ENCODE measurements at places on chromosomes 7 and 10. TPM values are rescaled to one million over a fixed set of nuclear protein-coding genes. Genes with fewer than 3 reads are reported as not detected.
A peak's percentile ranks its signal among the peaks of the same experiment; 100 is the strongest.

Gene VENTX
- 3.4 TPM for total RNA-seq

Gene ITGA8
- total RNA-seq: 33.9 TPM

Gene ASZ1
- not detected for total RNA-seq

DNA sequence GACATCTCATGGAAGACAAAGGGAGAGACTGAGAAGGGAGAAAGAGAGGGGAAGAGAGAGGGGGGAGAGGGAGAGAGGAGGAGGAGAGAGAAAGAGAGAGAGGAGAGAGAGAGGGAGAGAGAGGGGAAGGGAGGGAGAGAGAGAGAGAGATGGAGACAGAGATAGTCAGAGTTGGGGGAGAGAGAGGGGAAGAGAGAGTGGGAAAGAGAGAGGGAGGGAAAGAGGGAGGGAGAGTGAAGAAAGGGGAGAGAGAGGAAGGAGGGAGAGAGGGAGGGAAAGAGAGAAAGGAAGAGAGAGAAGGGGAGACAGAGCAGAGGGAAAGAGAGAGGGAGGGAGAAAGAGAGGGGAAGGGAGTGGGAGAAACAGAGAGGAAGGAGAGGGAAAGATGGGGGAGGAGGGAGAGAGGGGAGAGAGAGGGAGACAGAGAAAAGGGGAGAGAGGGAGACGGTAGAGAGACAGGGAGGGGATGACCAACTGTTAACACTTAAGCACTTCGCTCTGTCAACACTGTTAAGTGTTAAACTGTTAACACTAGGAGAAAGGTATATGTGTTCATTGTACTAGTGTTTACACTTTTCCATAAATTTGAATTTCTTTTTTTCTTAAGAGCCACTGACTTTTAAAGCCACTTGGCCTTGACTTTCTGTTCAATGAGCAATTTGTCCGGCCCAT lies 21.8 kb upstream of the SDK1 start:
- no peak for DNase-seq
- H3K4me1 ChIP-seq: no peaks in the 10 kb centered on the region
- no peaks in the 10 kb centered on the region for H3K27me3 ChIP-seq
- H3K4me3 ChIP-seq: no peak overlapping the region
- H3K36me3 ChIP-seq: no peaks in the 10 kb centered on the region

Gene AVPI1
- total RNA-seq: 20.5 TPM

Gene PTPN20
- total RNA-seq: 2.6 TPM

Gene CYP3A4
- total RNA-seq: not detected

DNA sequence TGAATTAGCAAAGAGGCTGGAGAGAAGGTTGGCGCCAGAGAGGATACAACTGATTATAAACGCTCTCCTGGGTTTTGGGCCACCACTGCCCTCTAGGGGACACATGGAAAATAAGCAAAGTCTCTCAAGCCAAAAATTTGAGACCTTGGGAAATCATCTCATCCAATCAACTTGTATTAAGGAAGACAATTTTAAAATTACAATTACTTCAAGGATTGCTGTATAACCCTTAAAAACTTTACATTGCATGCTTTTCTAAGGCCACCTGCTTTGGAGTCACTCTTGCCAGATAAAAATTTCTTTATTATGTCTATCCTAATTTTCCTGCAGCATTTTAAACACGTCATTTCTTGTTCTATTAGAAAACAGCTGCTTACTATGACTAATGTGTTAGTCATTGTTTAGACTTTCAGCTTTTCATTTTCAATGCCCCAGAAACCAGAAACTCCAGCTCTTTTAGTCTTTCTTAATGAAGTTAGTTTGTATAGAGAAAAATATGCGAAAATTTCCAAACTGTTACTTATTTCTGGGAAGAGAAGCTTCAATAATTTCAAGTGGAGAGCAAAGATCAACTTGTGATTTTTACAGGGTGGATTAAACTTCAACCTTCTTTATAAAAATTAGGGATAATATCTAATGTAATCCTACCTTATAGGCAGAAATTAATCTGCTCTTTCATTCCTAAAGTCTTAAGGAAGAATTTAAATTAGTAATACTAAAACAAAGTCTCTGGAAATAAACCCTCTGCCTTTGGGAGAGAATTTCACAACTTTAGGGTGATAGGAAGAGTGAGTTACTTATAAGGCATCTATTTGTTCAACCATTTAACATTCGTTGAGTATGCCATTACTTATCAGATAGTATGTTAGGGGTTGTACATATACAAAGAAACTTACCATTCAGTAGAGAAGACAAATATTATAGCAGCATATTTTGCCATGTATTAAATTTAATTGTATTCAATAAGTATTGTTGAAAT lies 20.6 kb upstream of the RHOBTB1 start:
- H3K27me3 ChIP-seq: no peaks in the 10 kb centered on the region
- no peak for DNase-seq
- H3K36me3 ChIP-seq: no peaks in the 10 kb centered on the region
- peak overlapping the region; percentile 38 for H3K27ac ChIP-seq

GRCh38 chr7:155482511-155483183 lies 24.7 kb downstream of the EN2 start:
- no peak for DNase-seq
- peaks cover 51% of the 10 kb centered on the region for H3K27me3 ChIP-seq
- H3K36me3 ChIP-seq: no peaks in the 10 kb centered on the region
- H3K4me3 ChIP-seq: no peak overlapping the region

Gene ARMC3
- total RNA-seq: not detected

Gene CUL1
- 44.4 TPM for total RNA-seq

DNA sequence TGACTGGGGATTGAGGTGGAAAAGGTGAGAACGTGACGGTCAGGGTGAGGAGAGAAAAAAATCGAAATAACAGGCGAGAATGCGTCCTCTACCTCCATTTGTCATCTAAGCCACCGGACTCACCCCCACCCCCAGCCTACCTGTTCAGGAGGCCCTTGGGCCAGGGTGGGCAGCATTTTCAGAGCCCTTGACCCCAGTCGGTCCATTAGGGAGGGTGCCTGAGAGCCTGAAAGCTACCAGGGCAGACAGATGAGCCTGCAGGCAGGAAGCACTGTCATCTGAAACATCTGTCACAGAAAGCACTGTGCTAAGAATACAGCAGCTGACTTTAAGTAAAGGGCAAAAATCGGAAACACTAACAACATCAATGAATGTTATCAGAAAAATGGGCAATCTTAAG lies 47.0 kb downstream of the MAD1L1 start:
- H3K27me3 ChIP-seq: no peaks in the 10 kb centered on the region
- H3K4me3 ChIP-seq: no peak overlapping the region
- H3K36me3 ChIP-seq: peaks cover 1% of the 10 kb centered on the region
- H3K4me1 ChIP-seq: no peaks in the 10 kb centered on the region
- DNase-seq: no peak
- no peak overlapping the region for H3K27ac ChIP-seq

DNA sequence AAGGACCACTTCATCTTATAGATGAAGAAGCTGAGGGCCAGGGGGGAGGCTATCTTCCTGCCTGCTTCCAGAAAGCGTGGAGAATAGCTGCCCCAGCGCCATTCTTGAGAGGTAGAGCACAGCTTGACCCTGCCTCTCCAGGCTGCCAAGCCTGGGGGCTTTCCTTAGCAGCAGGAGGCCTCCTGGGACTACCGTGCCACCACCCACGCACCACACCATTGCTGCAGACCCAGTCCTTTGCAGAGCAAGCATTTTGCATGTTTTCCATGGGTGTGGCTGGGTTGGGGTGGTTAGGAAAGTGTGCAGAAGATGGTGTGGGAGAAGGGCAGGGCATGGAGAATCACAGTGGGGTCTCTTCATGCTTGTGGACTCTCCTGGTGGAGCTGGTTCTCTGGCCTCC lies 64.9 kb downstream of the TBXAS1 start:
- H3K27ac ChIP-seq: no peak overlapping the region
- no peaks in the 10 kb centered on the region for H3K4me1 ChIP-seq
- no peaks in the 10 kb centered on the region for H3K36me3 ChIP-seq
- H3K27me3 ChIP-seq: no peaks in the 10 kb centered on the region
- DNase-seq: no peak

DNA sequence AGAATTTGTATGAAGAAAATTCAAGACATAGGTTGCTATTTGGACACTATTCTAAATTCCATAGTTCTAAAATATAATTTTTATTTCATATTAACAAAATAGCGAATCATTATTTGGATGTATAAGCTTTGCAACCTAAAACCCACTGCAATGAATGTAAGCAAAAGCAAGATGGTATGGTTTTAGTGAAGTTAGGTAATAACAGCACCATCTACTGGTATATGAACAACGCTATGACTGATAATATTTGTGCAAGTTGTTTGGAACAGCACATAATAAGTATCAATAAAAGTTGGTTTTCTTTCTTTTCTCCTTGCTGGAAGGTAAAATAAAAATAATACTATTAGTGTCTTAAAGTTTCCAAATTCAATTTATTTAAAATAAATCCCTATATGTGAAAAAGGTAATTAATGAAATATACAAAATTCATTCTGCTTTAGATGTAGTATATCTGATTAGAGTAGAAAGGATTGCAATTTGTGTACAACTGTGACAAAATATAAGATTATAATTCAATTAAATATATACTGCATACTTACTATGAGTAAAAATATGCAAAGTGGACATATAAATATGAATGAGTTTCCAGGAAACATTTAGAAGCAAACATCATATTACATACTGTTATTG lies 79.0 kb upstream of the LSM8 start:
- no peak for DNase-seq
- H3K4me1 ChIP-seq: no peaks in the 10 kb centered on the region
- H3K27me3 ChIP-seq: no peaks in the 10 kb centered on the region
- no peak overlapping the region for H3K27ac ChIP-seq
- H3K4me3 ChIP-seq: no peak overlapping the region

Gene SPDYE16
- total RNA-seq: 0.90 TPM

GRCh38 chr10:132840698-132841614 lies 55.0 kb upstream of the NKX6-2 start:
- peaks cover 11% of the 10 kb centered on the region for H3K27me3 ChIP-seq
- peak; percentile 38 for DNase-seq
- H3K36me3 ChIP-seq: no peaks in the 10 kb centered on the region
- no peak overlapping the region for H3K4me3 ChIP-seq

Gene NPSR1
- total RNA-seq: not detected

DNA sequence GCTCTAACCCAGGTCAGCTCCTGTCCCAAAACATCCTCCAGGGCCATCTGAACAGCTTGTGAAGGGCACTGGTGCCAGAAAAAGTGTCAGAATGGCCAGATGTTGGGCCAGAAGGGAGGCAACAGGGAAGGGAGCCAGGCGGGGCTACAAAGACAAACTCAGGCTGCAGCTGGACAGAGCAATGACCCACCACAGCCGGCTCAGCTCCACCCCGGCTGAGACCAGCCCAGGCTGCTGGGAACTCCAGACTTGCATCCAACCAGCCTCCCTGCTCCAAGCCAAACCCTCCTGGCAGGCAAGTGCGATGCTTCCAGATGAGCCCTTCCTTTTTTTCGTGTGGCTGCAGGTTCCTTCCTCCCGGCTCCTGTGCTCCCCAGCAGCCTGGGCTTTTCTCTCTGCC lies 466.9 kb downstream of the PTPRN2 start:
- H3K27ac ChIP-seq: no peak overlapping the region
- no peaks in the 10 kb centered on the region for H3K4me1 ChIP-seq
- no peak overlapping the region for H3K4me3 ChIP-seq
- H3K36me3 ChIP-seq: no peaks in the 10 kb centered on the region

DNA sequence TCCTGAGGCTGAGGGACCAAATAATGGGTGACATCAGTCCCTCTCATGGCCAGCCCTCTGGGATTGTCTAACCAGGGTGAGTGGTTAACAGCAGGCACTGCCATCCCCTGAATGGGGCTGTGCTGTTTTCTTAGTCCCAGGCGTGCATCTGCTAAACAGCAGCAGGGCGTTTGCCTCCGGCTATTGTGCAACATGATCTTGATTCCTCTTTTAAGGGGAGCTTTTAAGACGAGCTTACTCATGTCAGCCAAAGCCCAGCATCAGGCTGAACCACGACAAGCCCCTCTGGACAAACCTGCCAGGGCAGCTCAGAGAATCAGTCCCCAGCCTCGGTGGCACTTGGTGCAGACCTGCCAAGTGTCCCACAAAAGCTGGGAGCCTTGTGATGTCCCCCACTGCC lies 16.2 kb upstream of the IGFBP3 start:
- DNase-seq: no peak
- no peaks in the 10 kb centered on the region for H3K36me3 ChIP-seq
- no peak overlapping the region for H3K27ac ChIP-seq
- no peaks in the 10 kb centered on the region for H3K4me1 ChIP-seq

DNA sequence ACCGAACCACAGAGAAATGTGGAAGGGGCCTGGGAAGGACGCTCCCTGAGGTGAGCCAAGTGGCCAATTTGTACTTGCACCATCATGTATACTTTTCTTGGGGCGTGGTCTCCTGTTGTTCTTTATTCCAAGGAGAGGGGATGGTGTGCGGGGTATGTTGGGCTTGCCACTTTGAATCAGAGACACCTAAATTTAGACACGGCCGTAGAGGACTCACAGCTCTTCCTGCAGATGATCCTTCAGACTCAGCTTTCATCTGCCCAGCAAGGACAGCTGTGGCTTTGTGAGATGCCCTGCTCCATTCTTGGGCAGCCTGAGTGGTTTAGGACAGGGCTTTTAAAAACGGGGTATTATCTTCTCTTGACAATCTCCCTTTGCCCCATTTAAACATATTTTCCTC lies 473.2 kb downstream of the REEP3 start:
- H3K27me3 ChIP-seq: no peaks in the 10 kb centered on the region
- H3K36me3 ChIP-seq: no peaks in the 10 kb centered on the region
- no peaks in the 10 kb centered on the region for H3K4me1 ChIP-seq
- no peak for DNase-seq
- no peak overlapping the region for H3K4me3 ChIP-seq
- no peak overlapping the region for H3K27ac ChIP-seq

GRCh38 chr10:73493781-73494180 lies 2.0 kb downstream of the PPP3CB start:
- H3K27me3 ChIP-seq: no peaks in the 10 kb centered on the region
- no peak overlapping the region for H3K27ac ChIP-seq
- peaks cover 38% of the 10 kb centered on the region for H3K4me1 ChIP-seq
- no peak overlapping the region for H3K4me3 ChIP-seq
- no peak for DNase-seq
- peaks cover 11% of the 10 kb centered on the region for H3K36me3 ChIP-seq

GRCh38 chr7:50138101-50138500 lies 45.1 kb upstream of the ZPBP start:
- H3K4me1 ChIP-seq: no peaks in the 10 kb centered on the region
- DNase-seq: no peak
- H3K27ac ChIP-seq: no peak overlapping the region

- H3K36me3 ChIP-seq: peaks cover under 1% of the 10 kb centered on the region
- H3K4me1 ChIP-seq: peaks cover 36% of the 10 kb centered on the region
- H3K27ac ChIP-seq: peak overlapping the region; percentile 98
- no peak for DNase-seq
- H3K27me3 ChIP-seq: no peaks in the 10 kb centered on the region
- peak overlapping the region; percentile 84 for H3K4me3 ChIP-seq
Measured at GRCh38 chr7:151058781-151059366, 515 bp upstream of the SLC4A2 start.

Gene UPK3B
- 25.2 TPM for total RNA-seq

DNA sequence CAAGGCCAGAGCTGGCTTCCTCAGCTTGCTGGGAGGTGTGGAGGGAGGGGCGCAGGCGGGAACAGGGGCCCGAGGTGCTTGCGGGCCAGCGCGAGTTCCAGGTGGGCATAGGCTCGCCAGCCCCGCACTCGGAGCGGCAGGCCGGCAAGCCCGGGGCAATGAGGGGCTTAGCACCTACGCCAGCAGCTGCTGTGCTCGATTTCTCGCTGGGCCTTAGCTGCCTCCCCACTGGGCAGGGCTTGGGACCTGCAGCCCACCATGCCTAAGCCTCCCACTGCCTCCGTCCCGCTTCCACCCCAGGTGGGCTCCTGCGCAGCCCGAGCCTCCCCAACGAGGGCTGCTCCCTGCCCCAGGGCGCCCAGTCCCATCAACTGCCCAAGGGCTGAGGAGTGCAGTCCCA lies 25.9 kb upstream of the MAT1A start:
- H3K27ac ChIP-seq: no peak overlapping the region
- no peak overlapping the region for H3K4me3 ChIP-seq
- no peaks in the 10 kb centered on the region for H3K36me3 ChIP-seq
- H3K27me3 ChIP-seq: no peaks in the 10 kb centered on the region

Data from upper lobe of right lung (tissue), 1 donor.